ENCODE measurements at places on chromosomes 4 and X.
A peak's percentile ranks its signal among the peaks of the same experiment; 100 is the strongest.

GRCh38 chr4:129821073-129821472 lies 725.1 kb downstream of the C4orf33 start:
- no peaks in the 10 kb centered on the region for H3K4me1 ChIP-seq
- H3K36me3 ChIP-seq = no peaks in the 10 kb centered on the region
- no peak overlapping the region for H3K27ac ChIP-seq
- no peak for DNase-seq
- H3K4me3 ChIP-seq = no peak overlapping the region

DNA sequence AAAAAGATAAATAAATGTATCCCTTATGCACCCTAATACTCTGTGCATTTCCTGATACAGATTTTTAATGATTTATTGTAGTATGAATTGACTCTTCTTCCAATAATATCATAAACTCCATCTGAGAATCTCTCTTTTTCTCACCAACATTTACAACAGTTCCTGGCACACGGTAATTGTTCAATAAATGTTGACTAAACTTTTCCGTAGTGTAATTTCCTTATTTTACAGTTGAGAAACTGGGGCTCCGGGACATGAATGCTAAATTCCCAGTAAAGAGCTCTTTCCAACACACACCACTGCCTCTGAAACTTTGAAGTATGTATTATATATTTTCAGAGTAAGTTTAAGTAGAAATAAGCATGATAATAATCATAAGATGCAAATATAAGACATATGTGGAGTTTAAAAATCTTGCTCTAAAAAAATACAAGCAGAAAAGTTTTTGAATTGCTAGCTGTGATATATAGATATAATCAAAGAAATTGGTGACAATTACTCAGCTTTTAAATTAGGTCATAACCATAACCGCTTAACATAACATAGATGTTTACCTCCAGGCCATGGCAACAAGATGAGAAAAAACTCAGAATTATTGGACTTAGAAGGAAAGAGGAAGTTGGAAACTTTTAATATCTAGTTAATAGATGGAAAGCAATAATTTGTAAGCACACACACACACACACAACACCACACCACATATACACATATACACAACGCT lies 28.2 kb upstream of the ANTXR2 start:
- DNase-seq = no peak
- H3K4me3 ChIP-seq = no peak overlapping the region
- H3K4me1 ChIP-seq = peaks cover 13% of the 10 kb centered on the region
- peaks cover 8% of the 10 kb centered on the region for H3K36me3 ChIP-seq
- peaks cover 2% of the 10 kb centered on the region for H3K27me3 ChIP-seq

- H3K4me3 ChIP-seq = peak overlapping the region; percentile 91
- peaks cover 6% of the 10 kb centered on the region for H3K36me3 ChIP-seq
- H3K27ac ChIP-seq = no peak overlapping the region
- no peaks in the 10 kb centered on the region for H3K27me3 ChIP-seq
- DNase-seq = no peak
These were observed 1.0 kb upstream of the PLA2G12A start for GRCh38 chr4:109730619-109731545.

- no peak overlapping the region for H3K27ac ChIP-seq
- DNase-seq = no peak
- no peak overlapping the region for H3K4me3 ChIP-seq
- no peaks in the 10 kb centered on the region for H3K27me3 ChIP-seq
- H3K36me3 ChIP-seq = no peaks in the 10 kb centered on the region
These were observed 1301.9 kb downstream of the PCDH7 start for GRCh38 chr4:32022071-32022470.

GRCh38 chr4:183905081-183905592 lies at the start of gene STOX2:
Gene STOX2, plus strand, starts transcription at chr4:183905307. Its CDS starts 1,484 bp downstream, at chr4:183906791.
- H3K4me3 ChIP-seq = peak within 1 kb of the TSS; percentile 31
- H3K4me1 ChIP-seq = peaks cover 2% of the 10 kb centered on the region
- peaks cover 3% of the 10 kb centered on the region for H3K36me3 ChIP-seq
- peaks cover 50% of the 10 kb centered on the region for H3K27me3 ChIP-seq

DNA sequence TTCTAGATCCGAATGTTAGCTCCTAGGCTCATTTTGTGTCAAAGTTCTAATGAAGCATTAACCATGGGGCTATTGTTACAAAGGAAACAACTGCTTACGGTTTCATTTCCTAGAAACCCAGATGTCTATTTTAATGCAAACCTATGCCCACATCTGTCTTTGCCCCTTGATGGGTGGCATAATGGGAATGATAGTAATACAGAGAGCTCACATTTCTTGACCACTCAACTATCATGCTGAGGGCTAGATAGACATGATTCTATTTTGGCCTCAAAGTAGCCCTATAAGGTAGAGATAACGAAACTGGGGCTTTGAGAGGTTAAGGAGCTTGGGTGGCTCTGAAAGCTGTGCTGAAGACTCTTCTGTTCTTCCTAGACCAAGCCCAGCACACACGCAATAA lies 1.9 kb downstream of the TLR7 start:
- no peak overlapping the region for H3K4me3 ChIP-seq
- H3K27me3 ChIP-seq = peaks cover 7% of the 10 kb centered on the region
- H3K4me1 ChIP-seq = peaks cover 2% of the 10 kb centered on the region

GRCh38 chr4:26130841-26131432 lies 189.9 kb upstream of the RBPJ start:
- peaks cover 26% of the 10 kb centered on the region for H3K4me1 ChIP-seq
- H3K36me3 ChIP-seq = peaks cover 2% of the 10 kb centered on the region
- peak overlapping the region; percentile 87 for H3K27ac ChIP-seq
- DNase-seq = peak; percentile 30
- H3K27me3 ChIP-seq = no peaks in the 10 kb centered on the region

DNA sequence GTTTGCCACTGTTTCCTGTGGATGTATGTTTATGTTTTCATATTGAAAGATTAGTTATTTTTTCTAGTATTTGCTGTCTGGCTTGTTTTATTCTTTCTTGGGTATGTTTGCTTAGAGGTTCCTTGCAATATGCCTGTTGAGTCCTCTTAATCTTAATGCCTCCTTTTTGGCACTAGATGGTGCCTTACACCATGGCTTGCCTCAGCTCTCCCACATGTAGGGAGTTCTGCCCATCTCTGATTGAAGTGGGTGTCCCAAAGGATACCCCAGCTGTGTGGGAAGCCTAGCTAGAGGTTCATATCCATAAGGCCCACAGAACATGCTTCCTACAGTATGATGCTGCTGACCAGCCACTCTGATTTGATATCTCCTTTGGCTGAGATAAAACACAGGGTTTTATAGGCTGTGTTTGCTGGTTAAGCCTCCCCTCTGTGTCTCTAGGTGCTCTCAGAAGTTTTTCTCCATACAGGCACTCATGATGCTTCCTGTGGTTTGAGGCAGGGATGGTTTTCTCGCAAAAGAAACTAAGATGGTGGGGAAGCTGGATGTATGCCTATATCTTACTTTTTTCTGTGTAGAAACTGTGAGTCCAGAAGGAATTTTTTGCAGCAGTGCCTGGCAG lies 162.4 kb downstream of the ASB9 start:
- H3K4me1 ChIP-seq = peaks cover 10% of the 10 kb centered on the region
- H3K27me3 ChIP-seq = no peaks in the 10 kb centered on the region
- peaks cover 3% of the 10 kb centered on the region for H3K36me3 ChIP-seq
- no peak overlapping the region for H3K27ac ChIP-seq

DNA sequence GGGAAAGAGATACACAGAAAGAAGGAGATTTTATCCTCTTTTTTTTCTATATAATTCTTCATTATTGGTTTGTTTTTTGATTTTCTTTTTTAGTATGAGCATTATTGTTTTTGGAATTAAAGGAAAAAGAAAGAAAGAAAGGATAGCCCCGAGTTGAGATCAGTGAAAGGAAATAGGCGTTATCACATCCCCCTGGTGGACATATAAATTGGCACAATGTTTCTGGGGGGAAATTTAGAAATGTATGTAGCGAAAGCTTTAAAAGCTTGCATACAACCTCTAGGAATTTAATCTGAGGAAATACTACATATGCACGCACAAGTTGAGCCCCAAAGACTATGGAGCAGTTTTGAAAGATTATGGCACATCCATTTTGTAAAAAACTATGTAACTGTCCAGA lies 226.3 kb upstream of the LDB2 start:
- H3K36me3 ChIP-seq = no peaks in the 10 kb centered on the region
- H3K4me3 ChIP-seq = no peak overlapping the region
- DNase-seq = no peak
- H3K27me3 ChIP-seq = no peaks in the 10 kb centered on the region
- no peak overlapping the region for H3K27ac ChIP-seq

GRCh38 chr4:80336582-80336981 lies 1.1 kb downstream of the CFAP299 start:
- H3K27me3 ChIP-seq = peaks cover 30% of the 10 kb centered on the region
- H3K36me3 ChIP-seq = no peaks in the 10 kb centered on the region
- H3K4me1 ChIP-seq = peaks cover 10% of the 10 kb centered on the region
- peak overlapping the region; percentile 22 for H3K27ac ChIP-seq
- DNase-seq = no peak
- peak overlapping the region; percentile 90 for H3K4me3 ChIP-seq

GRCh38 chrX:30620980-30621618 lies 32.1 kb upstream of the GK start:
- H3K4me3 ChIP-seq = no peak overlapping the region
- no peak overlapping the region for H3K27ac ChIP-seq
- no peak for DNase-seq
- H3K36me3 ChIP-seq = no peaks in the 10 kb centered on the region
- no peaks in the 10 kb centered on the region for H3K27me3 ChIP-seq
- H3K4me1 ChIP-seq = no peaks in the 10 kb centered on the region

GRCh38 chrX:29496636-29497180 lies 718.7 kb upstream of the MAGEB2 start:
- no peaks in the 10 kb centered on the region for H3K27me3 ChIP-seq
- H3K27ac ChIP-seq = no peak overlapping the region
- no peak for DNase-seq
- no peaks in the 10 kb centered on the region for H3K4me1 ChIP-seq
- H3K36me3 ChIP-seq = no peaks in the 10 kb centered on the region
- H3K4me3 ChIP-seq = no peak overlapping the region

DNA sequence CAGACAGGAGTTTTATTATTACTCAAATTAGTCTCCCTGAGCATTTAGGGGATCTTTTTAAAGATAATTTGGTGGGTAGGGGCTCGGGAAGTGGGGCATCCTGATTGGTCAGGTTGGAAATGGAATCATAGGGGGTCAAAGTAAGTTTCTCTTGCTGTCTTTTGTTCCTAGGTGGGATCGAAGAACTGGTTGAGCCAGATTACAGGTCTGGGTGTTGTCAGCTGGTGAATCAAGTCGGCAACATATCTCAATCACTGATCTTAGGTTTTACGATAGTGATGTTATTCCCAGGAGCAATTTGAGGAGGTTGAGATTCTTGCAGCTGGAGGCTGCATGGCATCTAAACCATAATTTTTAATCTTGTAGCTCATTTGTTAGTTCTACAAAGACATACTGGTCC lies 629.5 kb upstream of the AMOT start:
- no peaks in the 10 kb centered on the region for H3K36me3 ChIP-seq
- H3K4me1 ChIP-seq = no peaks in the 10 kb centered on the region
- DNase-seq = no peak
- no peak overlapping the region for H3K27ac ChIP-seq
- no peak overlapping the region for H3K4me3 ChIP-seq
- H3K27me3 ChIP-seq = no peaks in the 10 kb centered on the region

- H3K36me3 ChIP-seq = no peaks in the 10 kb centered on the region
- H3K27ac ChIP-seq = no peak overlapping the region
- no peak overlapping the region for H3K4me3 ChIP-seq
- H3K4me1 ChIP-seq = no peaks in the 10 kb centered on the region
These were observed 78.1 kb upstream of the BOD1L1 start for GRCh38 chr4:13705521-13706041.

DNA sequence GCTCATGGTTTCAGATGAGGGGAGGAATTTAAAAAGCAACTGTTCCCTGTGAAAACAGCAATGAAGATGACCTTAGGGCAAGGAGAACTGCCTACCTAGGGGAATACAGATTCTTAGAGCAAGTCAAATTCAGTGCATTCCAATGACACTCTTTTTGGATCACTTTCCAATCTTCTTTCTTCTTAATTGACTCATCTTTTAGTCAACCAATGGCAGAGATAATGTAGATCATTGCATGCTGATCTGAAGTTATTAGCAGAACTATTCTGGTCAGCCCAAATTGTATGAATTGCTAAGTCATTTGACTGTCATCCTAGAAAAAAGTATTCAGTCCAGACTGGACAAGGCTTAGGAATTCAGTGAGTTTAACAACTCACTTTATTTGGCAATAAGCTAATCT lies 12.6 kb upstream of the NR3C2 start:
- DNase-seq = no peak
- H3K36me3 ChIP-seq = no peaks in the 10 kb centered on the region
- H3K4me1 ChIP-seq = no peaks in the 10 kb centered on the region
- H3K4me3 ChIP-seq = no peak overlapping the region

DNA sequence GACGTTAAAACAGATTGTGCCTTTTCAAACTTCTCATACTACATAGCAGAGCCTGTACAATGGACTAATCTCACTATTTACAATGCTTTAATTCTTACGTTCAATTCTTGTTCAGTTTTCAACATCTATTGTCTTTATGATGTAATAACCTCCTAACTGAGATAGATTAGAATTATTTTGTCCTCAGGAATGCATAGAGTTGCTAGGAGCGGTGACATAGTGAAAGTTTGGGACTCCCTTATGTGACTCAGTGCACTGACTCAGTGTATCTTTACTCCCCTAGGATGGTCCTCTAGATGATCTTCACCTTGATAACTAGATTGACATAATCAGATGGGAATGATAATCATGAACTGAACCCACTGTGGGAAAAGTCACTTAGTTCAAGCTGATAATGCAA lies 151.5 kb downstream of the VEGFC start:
- no peak overlapping the region for H3K4me3 ChIP-seq
- no peak overlapping the region for H3K27ac ChIP-seq
- no peak for DNase-seq
- no peaks in the 10 kb centered on the region for H3K4me1 ChIP-seq
- H3K36me3 ChIP-seq = no peaks in the 10 kb centered on the region
- no peaks in the 10 kb centered on the region for H3K27me3 ChIP-seq

GRCh38 chr4:179128299-179128698 lies 1686.1 kb upstream of the AGA start:
- no peak overlapping the region for H3K4me3 ChIP-seq
- H3K36me3 ChIP-seq = no peaks in the 10 kb centered on the region
- H3K27me3 ChIP-seq = no peaks in the 10 kb centered on the region
- H3K4me1 ChIP-seq = no peaks in the 10 kb centered on the region
- no peak for DNase-seq

DNA sequence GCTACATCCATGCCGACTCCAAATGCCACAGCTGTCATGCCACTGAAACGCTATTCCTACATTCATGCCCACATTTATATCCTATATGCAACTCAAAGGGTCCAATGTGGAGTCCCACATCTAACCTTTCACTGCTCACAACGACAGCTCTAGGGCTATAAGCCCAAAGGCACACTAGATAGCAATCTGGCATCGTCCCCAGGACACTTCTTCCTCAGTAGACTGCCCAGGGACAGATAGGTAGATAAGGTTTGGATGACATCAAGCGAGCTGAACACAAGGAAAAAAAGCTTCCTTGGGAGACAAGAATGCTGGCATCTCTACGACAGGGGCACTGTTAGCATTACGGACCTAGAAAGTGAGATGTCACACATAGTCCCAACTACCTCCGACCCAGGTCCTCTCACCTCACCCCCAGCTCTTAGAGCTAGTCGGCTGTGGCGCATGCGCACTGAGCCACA lies 685 bp downstream of the RAB9B start:
- H3K4me1 ChIP-seq = peaks cover 4% of the 10 kb centered on the region
- no peak overlapping the region for H3K27ac ChIP-seq
- DNase-seq = peak; percentile 18
- H3K36me3 ChIP-seq = no peaks in the 10 kb centered on the region
